CD4-positive, alpha-beta T cell treated with Interleukin-15 for 1 hour (primary cell): ENCODE measurements at places on chromosomes 3 and 15.
A peak's percentile ranks its signal among the peaks of the same experiment; 100 is the strongest.

GRCh38 chr3:27342267-27342666, 26.9 kb downstream of the NEK10 start:
- no peak for DNase-seq

DNA sequence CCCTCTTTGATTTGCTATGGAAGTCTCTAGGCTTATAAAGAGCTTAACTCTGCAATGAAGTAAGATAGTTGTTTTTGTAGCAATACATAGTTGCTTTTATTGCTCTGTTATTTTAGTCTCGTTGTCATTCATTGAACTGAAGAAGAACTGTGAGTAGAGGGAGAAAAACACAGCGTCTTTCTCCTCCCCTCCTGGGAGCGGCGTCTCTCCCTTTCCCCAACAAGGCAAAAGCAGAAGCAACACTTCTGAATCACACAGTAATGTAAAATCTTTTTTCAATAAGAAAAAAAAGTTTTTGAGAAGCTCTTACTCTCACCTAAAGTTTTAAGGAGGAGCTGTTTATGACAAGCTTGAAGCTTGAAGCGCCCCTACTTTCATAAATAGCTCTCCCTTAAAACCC, 119.3 kb upstream of the SLC7A14 start:
- no peak for DNase-seq

GRCh38 chr3:175065497-175065896, 206.4 kb downstream of the NAALADL2 start:
- DNase-seq = no peak

GRCh38 chr3:105158286-105158685, 208.4 kb upstream of the ALCAM start:
- no peak for DNase-seq

- DNase-seq = no peak
These were observed 80.6 kb upstream of the CHD2 start for GRCh38 chr15:92819278-92820235.

DNA sequence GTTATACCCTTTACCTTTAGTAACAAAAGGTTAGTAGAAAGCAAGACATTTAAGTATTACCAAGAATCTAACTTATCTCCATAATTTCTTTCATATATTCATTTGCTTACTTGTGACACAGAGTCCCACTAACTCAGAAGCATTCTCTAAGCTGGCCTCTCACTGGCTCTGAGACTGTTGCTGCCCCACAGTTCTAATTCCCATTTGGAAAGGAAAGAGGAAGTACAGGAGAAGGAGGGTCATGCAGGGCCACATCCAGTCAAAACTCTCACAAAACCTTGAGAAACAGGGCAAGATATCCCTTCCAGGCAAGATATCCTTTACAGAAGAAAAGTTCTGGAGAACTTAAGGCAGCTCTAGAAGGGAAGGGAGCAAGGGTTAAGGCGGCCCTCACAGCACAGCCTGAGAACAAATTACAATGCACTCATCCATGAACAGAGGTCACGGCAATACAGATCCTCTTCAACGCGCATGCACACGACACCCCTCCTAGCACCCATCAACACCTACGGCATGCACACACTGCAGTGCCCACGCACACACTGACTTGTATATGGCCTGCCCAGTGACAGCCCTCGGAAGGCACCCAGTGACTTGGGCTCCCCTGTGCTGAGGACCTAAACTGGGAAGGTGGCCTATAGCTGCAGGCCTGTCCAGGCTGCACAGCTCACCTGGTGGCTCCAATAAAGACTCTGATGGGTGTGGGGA, 13.0 kb upstream of the MYO5C start:
- DNase-seq = no peak

DNA sequence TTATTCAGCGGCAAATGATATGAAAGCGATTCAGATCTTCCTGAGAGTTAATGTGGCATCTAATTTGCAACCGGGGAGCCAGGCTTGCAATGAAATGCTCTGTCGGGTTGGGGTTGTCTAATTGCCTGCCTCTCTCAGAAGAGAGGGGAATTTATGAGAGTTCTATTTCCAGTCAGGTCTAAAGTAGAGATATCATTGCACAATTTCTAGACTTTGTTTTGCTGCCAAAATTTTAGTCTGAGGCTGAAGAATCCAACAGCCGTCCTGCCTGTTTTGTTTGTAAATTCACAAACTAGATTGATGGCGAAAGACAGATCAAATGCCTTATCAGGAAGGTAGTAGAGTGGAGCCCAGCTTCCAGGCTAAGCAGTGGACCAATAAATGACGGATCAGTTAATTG, 610 bp downstream of the LIPC start:
- DNase-seq = no peak

DNA sequence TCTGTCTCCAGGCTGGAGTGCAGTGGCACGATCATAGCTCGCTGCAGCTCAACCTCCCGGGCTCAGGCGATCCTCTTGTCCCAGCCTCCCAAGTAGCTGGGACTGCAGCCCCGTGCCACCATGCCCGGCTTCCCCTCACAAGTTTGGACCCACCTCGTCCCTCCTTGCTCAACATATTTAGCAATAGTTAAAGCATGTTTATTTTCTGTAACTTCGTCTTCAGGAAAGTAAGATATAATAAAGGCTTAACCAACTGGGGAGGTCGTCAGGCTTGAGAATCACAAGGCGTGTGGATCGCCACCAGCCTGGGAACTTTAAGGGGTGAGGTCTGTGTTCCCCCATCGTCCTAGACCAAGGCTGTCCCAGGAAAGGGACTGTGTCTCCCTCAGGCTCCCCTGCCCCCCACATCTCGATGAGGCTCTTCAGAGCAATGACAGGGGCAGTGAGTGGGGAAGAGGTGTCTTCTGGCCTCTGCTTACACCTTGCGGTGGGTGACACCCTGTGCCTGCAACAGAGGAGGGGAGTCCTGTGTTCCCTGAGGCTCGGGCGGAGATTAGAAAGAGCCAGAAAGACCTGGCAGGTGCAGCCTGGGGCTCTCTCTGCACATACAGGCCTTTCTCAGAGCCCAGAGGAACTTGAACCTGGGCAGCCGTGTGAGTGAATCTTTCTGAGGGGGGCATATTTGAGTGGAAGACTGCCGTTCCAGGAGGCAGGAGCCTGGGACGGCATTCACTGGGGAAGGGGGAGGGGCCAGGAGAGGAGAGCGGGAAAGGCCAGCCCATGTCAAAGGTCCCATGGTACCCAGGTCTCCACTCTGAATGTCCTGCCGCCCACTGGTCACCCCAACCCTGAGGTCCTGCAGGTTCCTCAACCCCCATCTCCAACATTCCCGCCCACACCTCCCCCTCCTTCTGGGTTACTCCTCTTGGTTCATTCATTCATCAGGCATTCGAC, 152.3 kb downstream of the SMAD6 start:
- no peak for DNase-seq

- peak; percentile 15 for DNase-seq
These were observed 5.1 kb downstream of the HHATL start for GRCh38 chr3:42697289-42698051.

DNA sequence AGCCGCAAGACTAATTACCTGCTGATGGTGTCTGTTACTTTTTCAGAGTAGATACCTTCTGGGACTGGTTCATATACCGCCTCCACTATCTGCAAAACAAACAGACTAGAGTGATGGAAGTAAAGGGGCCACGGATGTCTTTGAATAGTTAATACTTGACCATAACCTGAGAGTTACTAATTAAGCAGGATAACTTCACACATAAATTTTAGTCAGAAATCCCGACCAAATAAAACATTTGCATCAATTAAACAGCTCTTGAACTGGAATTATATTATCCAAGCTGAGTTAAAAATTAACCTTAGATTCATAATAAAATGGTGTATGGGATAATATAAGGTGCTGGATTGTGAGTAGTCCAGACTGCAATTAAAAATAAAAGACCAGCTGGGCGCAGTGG, 167.7 kb downstream of the NEK10 start:
- no peak for DNase-seq

- no peak for DNase-seq
These were observed 21.3 kb upstream of the CCR4 start for GRCh38 chr3:32930161-32930560.

DNA sequence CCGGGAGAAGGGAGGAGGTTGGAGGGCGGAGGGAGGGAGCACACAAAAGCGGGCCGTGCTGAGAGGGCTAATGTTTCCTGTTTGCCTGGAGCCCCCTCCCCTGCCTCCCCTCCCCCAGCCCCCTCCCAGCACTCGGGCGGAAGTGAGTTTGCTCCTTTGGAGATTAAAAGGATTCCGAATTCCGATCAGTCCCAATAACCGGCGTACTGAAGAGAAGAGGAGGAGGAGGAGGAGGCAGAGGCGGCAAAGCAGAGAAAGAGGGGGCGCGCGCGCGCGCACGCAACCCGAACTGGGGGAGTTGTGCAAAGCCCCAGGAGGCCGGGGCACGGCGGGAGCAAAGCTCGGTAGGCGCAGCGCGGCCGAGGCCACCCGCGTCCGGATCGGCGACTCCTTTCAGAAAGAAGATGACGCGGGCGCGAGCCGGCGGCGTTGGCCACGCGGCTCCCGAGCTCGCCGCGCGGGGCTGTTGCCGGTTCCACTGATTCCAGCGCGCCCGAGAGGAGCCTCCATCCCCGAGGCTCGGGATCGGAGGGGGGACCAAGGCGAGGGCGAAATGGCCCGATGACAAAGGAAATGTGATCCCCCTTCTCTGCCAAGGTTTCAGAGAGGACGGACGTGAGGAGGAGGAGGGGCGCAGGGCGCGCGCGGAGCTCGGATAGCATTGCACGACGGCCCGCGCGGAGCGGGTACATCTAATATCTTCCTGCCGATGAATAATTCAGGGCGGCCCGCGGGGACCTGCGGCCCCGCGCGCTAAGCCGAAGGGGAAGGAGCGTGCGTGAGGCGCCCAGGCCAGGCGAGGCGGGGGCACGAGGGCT, 1.1 kb upstream of the TRIM71 start:
- DNase-seq = no peak

DNA sequence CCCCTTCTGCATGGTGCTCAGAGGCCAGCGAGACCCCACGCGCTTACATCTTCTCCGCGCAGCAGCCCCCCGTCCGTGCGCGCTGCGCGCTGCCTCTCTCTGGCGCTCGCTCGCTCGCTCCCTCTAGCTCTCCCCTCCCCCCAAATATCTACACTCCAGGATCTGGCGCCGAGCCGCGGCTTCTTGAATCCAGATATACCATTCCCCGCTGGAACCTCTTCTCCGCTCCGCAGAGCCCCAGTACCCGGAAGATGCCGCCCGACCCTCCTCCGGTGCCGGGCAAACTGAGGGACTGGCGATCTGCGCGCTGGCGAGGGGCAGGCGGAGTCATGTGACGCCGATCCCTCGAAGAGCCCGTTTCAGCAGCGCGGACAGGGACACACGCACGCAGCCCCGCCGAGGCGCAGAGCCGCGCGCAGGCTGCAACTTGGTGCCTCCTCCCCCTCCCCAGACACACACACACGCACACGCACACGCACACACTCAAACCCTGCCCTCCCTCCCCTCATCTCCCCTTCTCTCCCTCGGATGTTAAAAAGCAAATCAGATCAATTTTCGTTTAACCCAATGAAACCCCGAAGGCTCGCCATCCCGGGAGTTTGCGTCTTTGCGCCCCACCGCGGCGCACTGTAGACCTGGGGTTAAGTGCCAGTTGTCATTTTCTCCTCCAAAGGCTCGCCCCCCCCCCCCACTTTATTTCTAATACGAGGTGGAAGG, at the start of gene RASGRF1:
TSS of gene RASGRF1 (minus strand) at position 294 of the 717 bp plus-strand sequence. CDS start at position 12, 282 bp downstream.
- DNase-seq = no peak

GRCh38 chr3:46950650-46951241, 25.8 kb downstream of the CCDC12 start:
- DNase-seq = no peak

- no peak for DNase-seq
These were observed 48.9 kb downstream of the GLDN start for GRCh38 chr15:51390241-51390965.

GRCh38 chr3:190865419-190865818, 2.9 kb upstream of the GMNC start:
- DNase-seq = no peak

- DNase-seq = no peak
These were observed 135.9 kb upstream of the TGFBR2 start for GRCh38 chr3:30470496-30470895.

DNA sequence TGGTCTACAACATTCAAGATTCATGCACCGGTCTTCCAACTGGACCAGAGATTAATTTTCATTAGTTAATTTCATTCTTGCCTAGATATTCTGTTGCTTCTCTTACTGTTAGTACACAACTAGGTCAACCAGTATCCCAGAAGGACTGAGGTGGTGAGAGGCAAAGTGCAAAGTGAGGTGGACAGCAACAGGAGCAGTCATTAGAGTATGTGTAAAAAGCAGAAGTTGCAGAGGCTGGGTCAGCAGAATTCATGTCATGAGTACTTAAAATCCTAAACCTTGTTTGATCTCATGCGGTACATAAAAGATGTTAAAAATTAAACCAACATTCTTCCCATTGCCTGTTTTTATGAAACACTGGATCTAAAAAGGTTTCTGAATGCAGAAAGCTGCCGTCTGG, 46.7 kb downstream of the PARP14 start:
- no peak for DNase-seq

DNA sequence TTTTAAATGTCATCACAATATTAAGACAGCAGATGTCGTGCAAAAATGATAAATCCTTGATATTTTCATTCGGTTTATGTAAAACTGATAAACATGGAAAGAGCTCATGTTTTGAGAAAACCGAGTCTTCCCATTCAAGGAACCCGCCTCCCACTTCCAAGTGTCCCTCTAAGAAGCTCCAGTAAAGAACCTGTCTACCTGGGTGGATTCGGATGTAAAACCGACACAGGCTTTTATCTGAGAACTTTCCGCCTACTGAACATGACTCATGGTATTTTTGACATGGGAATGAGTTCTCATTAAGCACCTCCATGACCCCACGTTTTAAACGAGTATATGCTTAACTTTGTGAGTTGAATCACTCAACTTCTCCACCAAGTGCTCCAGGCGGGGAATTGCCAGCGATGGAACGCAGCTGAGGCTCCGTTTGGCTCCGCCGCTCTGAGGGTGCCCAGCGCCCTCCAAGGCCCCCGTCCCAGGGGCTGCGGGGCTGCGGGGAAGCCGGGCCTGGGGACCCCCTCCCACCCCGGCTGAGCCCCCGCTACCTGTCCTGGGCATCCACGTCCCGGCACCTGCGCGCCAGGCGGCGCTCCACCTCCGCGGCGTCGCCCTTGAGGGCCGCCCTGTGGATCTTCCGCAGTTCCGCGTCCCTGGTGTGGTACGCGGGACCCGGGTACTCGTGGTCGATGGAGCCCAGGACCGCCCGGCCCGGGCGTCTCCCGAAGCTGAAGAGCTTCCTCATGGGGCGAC, 119.9 kb downstream of the LMLN start:
- DNase-seq = peak; percentile 26

DNA sequence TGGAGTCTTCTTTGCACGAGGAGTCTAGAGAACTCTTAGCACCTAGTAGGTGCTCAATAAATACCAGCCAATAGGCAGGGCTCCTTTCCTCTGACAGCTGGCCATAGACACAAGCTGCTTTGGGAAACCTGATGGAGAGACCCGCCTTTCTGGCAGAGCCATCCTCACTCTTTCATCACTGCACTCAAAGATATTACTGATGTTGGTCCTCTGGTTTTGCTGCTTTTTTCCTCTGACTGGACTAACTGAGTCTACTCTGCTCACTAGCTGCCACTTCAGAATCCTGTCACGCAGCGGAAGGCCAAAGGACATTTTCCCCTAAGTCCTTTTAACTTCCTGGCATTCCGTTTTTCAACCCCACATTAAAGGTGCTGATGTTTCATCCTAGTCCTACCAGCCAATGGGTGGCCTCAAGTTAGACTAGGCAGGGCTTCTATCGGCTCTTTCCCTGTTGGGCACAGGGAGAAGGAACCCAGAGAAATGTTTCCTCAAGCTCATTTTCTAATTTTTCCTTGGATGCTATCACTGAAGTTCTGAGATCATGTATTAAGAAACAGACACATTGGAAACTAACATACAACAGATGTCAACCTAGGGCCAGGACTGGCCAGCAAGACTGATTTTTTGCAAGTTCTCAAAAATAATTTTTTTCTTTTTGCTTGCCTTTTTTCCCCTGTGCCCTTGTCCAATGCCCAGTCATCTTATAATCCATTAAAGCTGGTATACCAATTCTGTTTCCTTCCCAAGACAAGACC, 132.8 kb upstream of the ICE2 start:
- DNase-seq = no peak
